Caudate nucleus (tissue), 63 donors: ENCODE measurements at places on chromosomes 12 and 14.
A peak's percentile ranks its signal among the peaks of the same experiment; 100 is the strongest.

- DNase-seq: no peak
Measured at GRCh38 chr12:13046964-13047363, 2.8 kb downstream of the FAM234B start.

GRCh38 chr12:77082021-77082420, 16.7 kb upstream of the E2F7 start:
- no peak for DNase-seq

GRCh38 chr14:81247271-81247766, 26.6 kb upstream of the GTF2A1 start:
- DNase-seq: no peak

GRCh38 chr12:68587448-68587873, 23.2 kb upstream of the RAP1B start:
- no peak for DNase-seq

- no peak for DNase-seq
Measured at GRCh38 chr14:45065956-45066355, 18.0 kb upstream of the PRPF39 start.

DNA sequence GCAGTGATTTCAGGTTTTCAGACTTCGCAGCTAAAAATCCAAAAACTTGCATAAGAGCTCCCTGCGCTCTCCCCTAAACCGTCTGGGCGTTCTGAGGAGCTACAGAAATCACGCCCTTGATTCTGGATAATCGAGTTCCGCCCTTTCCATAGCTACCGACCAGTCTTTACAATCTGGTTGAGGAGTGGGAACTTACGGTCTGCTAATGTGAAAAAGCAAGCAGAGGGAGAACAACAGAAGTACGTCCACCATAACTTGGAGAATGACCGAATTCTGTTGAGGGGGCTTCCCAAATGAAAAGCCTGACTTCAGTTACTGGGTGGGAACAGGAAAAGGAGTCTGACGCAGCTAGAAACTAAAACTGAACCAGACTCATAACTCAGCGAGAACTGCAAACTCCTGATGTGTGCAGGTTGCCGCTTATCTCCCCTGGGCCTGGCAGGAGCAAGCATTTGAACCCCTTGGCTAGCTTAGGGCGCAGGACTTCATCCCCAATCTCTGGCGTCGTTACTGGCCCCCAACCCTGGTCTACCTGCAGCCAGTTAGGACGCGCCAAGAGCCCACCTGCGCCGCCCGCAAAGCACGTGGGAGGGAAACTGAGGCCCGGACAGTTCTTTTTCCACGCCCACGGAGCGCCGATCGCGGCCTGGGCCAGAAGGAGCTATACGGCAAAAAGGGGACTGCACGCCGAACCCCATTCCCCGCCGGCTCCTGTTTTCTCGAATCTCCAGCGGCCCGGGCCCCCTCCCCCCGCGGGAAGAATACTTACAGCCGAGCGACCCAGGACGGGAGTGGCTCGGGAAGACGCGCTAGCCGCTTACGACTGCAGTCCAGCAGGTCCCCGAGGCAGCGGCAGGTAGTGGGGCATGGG, 838 bp downstream of the LRIG3 start:
- DNase-seq: no peak

DNA sequence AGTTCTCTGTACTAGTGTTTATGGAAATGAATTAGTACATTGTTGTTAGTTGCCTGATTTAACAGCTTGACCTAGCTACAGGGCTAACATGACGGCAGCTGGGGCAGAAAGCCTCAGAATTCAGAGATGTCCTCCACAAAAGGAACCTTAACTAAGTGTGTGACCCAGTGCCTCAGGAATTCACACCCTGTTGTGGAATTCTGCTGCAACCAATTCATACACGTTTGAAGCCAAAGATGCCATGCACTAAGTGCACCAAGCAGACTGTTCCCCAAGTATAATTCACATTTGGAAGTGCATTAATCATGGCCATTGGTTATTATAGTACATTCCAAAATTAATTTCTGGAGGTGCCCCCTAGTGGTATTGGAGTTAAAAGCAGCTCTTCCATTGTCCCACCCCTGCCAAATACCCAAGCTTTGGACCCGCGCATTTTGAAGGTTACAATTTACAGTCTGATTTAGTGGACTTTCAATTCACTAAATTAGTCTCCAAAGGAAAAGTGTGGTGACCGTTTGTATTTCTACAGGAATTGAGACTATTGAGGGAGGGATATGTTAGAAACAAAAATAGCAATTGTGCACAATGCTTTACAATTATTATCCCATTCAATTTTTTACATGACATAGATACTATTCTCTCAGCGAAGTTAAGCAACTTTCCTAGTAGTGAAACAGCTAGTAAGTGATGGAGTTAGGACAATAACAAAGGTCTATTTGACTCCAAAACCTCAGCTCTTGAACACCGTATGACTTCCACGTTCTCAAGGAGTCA, 85.9 kb downstream of the PAX9 start:
- DNase-seq: no peak

- no peak for DNase-seq
Measured at GRCh38 chr14:55749201-55749812, 169.3 kb downstream of the KTN1 start.

DNA sequence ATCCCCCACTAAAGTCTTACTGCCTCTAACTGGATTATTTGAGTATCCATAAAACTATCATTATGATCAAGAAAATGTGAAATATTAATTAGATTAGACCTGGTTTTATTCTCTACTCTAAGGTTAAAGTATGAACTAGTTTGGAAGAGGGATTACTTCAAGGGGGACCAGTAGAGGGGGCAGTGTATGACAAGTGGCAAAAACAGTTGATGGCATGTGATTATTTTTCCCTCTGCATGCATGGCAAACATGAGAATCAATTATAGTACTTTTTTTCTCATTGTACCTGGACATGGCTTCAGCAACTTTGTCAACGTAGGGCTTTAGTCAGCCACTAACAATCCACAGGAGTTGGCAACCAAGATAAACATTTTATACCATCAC, 145.0 kb upstream of the SLC38A2 start:
- no peak for DNase-seq

DNA sequence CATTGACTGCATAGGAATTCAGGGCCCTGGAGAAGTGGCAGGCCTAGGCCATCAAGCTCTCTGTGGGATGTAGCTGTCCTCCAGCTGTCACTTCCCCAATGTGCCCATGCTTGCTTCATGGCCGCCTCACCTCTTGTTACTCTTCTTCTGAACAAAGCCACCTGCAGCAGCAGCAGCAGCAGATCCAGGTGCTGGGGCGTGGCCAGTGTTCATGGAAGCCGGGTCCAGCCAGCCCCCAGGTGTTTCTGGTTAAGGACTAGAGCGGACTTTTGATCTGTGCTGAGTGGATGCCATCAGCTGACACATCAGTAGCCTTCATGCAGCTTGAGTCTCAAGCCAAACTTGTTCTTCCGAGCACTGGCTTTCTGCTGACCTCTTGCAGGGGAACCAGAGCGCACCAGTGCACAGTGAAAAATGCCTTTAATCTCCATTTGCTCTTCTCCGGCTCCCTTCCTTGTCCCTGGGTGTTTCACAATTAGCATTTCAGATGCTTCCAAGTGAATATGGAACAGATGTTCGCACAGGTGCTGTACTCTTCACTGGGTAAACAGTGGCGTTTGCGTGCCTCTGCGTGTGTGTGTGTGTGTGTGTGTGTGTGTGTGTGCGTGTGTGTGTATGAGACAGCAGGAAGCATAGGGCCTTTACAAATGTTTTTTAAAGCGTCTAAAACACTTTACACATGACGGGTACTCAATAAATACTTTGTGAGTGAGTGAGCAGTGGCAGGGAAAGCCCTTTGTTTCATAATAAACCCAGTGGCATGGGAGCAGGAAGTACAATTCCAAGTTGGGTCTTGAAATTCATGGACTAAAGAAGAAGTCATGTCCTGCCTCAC, 20.1 kb downstream of the TPCN1 start:
- DNase-seq: no peak

DNA sequence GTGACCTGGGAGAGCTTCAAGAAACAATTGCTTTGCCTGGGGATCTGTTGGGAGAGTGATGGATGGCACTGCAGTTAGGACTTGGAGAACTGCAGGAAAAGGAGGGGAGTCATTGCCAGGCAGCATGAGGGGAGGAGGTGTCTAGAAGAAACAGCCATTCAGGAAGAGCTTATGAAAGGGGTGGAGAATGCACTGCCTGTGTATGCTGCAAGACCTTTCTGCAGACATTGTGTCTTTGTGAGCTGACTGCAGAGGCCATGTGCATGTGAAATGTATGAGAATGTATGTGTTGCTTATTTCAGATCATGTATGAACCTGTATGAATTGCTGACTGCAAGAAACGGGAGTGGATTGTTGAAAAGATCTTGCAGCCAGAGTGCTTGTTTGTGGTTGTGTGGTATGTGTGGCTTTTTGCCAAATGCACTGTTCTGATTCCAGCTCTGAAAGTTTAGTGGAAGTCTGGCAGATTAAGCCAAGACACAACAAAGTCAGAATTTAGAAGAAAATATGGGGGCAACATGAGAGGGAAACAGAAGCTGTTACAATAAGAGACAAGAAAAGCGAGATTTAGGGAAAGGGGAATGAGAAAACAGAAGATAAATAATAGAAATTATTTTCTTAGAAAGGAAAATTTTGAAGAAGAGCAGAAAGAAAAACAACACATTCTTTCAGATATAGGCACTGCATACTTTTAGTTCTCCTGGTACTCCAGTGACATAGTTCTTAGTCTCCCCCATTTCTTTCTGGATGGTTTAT, 9.8 kb upstream of the RIMKLB start:
- peak; percentile 28 for DNase-seq

DNA sequence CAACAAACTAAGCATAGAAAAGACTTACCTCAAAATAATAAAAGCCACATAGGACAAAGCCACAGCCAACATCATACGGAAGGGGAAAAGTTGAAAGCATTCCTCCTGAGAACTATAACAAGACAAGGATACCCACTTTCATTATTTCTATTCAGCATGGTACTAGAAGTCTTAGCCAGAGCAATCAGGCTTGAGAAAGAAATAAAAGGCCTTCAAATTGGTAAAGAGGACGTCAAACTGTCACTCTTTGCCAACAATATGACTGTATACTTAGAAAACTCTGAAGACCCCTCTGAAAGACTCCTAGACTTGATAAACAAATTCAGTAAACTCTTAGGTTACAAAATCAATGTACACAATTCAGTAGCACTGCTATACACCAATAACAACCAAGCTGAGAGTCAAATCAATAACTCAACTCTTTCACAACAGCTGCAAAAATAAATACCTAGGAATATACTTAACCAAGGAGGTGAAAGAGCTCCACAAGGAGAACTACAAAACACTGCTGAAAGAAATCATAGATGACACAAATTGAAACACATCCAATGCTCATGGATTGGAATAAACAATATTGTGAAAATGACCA, 11.6 kb upstream of the CLEC1A start:
- no peak for DNase-seq

DNA sequence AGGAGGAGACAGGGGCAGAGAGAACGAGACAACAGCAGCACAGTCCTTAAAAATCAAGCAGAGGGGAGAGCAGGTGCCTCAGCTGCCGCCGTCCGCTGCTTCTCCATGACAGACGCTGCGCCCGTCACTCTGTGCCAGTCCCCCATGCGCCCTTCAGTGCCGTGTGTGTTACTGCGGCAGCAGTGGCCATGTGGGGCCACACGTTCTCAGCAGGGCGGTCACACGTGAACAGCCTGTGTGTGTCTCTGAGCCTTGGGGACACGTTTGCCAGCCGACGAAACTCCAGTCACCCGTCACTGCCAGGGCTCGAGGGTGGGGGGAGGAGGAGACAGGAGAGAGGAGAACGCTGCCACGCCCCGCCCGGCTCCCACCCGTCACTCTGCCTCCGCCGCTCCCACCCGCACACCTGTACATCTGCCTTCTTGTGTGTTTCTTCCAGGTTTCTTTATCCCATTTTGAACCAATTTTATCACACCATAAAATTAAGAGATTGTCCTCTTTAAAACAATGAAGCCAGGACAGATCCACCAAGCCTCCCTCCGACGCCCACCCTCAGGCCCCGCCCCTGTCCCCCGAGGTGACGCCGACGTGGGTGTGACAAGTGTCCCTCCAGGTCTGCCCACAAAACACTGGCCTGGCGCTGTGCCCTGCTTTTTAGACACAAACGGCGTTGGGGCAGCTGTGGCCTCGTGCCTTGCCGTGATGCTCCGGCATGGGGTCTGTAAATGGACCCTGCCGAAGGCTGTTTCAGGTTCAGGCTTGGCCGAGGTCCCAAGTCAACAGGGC, 58.2 kb downstream of the GALNT9 start:
- no peak for DNase-seq

- DNase-seq: no peak
Measured at GRCh38 chr14:68520637-68521556, 272.0 kb downstream of the ZFP36L1 start.

GRCh38 chr14:64696355-64696857, 7.8 kb upstream of the PLEKHG3 start:
- DNase-seq: no peak

- DNase-seq: no peak
Measured at GRCh38 chr14:50013198-50013918, 103.0 kb downstream of the VCPKMT start.

GRCh38 chr14:77980475-77981321, 180.8 kb downstream of the ADCK1 start:
- DNase-seq: no peak

- DNase-seq: no peak
Measured at GRCh38 chr14:69701857-69702256, 65.1 kb upstream of the SRSF5 start.

GRCh38 chr12:6420364-6420763, 24.4 kb upstream of the CD27 start:
- DNase-seq: no peak

- DNase-seq: no peak
Measured at GRCh38 chr12:3004655-3005565, 45.7 kb downstream of the TEAD4 start.

- DNase-seq: no peak
Measured at GRCh38 chr14:23069413-23069806, 12.1 kb upstream of the CDH24 start.

DNA sequence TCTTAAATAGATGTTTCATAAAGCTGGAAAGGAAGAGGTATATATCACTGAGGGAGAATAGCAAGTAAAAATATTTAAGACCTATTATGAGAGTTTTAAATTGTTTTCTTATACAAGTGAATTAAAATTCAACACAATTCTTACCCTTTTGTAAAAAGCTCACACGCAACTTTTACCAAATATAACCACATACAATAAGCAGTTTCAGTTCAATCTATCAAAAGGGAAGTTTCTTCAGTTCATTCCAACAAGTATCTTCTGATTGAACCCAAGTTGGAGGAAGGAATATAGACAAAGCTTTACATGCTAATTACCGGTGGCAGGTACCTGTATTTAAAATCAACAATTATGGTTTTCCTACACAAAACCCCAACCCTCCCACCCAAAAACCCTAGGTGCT, 41.1 kb downstream of the GTF2A1 start:
- DNase-seq: no peak

GRCh38 chr12:3420693-3421092, 70.3 kb upstream of the PRMT8 start:
- DNase-seq: no peak

GRCh38 chr14:63039866-63040265, 5.4 kb downstream of the KCNH5 start:
- no peak for DNase-seq

DNA sequence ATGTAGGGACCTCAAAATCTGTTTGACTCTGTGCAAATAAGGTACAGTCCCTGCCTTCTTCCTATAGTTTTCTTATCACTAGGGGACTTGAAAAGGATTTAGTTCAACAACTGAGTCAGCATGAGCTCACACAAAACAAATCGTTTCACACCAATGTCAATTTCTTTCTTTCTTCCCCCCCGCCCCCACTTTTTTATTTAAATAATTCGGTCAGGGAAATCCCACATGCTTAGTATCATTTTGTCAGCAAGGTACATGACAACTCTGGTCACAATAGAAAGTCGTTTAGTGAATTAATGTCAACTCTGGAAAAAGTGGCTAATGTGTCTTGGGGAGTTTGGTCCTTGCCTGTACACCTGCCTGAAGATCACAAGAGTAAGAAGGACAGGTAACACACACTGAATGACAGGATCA, 232.2 kb upstream of the PLEKHG7 start:
- no peak for DNase-seq
